ENCODE measurements at places on chromosomes 2 and 18. TPM values are rescaled to one million over a fixed set of nuclear protein-coding genes. Genes with fewer than 3 reads are reported as not detected.

Gene GPAT2
- 2.2 TPM for total RNA-seq

Gene IL18RAP
- total RNA-seq = not detected

Gene SCN7A
- 0.42 TPM for total RNA-seq

Gene ST6GAL2
- 25.7 TPM for total RNA-seq

Gene DNAJC5G
- 0.39 TPM for total RNA-seq

Gene ARHGAP28
- total RNA-seq = 9.6 TPM
